Progenitor cell of endocrine pancreas (in vitro differentiated cells): ENCODE measurements at places on chromosomes 16 and 17.

DNA sequence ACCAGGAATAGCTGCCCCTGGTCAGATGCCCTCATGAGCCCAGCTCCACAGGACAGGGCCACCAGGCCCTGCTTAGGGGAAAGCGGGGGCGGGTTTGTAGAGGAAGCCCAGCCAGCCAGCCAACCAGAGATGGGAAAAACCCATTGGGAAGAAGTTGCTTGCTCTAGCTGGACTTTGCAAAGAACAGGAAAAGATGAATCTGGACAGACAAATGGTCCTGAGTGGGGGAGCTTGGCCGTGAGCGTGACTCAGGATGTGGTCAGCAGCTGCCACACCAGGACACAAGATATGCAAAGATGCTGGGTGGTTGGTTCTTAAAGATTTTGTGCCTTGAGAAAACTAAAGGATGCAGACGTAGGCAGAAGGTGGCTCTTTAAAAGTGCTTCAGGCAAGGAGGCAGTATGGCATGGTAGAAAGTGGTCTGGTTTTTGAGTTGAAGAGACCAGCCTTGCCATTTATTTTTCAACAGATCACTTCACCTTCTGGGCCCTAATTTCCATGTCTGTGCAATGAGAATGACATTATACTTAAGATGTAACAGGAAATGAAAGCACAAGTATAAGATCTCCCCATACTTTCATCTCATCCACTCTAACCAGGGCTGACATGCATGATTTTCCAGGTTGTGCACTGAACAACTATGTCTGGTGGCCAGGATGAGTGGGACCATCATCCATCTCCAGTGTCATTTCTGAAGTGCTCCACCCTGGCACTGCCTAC is 27.8 kb upstream of the HEATR6 start:
- no peak for DNase-seq

DNA sequence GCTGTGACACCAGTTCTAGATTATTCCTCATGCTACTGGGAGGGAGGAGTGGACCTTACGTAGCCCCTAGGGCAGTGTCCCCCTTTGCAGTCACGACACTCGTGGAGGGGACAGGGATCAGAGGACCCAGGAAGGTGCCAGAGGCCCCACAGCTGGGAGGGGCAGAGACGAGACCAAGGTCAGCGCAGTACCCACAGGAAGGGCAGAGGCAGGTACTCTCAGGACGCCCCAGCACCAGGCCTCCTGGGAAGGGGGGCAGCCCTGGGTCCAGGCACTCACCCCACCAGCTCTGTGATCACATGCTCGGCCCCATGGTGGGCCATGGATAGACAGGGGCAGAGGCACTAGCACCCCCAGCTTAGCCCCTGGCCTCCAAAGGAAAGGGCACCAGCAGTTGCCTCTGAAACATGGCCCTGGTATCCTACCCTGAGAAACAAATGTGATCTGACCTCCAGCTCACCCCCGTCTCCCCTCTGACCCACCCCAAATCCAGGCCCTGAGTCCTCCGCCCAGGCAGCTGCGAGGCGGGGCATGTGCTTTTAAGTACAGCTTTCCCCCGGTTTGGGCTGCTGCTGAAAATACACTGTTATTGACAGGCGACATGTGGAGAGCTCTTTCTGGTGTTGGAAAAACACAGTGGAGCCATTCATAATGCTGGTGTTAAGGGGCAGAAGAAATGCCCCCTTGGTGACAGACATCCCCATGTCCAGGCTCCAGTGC is 361.9 kb downstream of the C16orf95 start:
- DNase-seq: no peak

DNA sequence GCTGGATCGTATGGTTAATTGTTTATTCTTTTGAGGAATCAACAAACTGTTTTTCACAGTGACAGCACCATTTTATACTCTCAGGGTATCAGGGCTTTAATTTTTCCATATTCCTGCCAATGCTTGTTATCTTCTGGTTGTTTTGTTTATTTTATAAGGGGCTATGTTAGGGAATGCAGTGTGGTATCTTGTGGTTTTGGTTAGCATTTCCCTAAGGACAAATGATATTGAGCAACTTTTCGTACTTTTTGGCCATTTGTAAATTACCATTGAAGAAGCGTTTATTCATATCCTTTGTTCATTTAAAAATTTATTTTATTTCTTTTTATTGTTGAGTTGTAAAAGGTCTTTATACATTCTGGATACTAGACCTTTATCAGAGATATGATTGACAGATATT is 322.0 kb upstream of the SALL1 start:
- no peak for DNase-seq

GRCh38 chr16:24689128-24689527 is 40.3 kb upstream of the TNRC6A start:
- no peak for DNase-seq

DNA sequence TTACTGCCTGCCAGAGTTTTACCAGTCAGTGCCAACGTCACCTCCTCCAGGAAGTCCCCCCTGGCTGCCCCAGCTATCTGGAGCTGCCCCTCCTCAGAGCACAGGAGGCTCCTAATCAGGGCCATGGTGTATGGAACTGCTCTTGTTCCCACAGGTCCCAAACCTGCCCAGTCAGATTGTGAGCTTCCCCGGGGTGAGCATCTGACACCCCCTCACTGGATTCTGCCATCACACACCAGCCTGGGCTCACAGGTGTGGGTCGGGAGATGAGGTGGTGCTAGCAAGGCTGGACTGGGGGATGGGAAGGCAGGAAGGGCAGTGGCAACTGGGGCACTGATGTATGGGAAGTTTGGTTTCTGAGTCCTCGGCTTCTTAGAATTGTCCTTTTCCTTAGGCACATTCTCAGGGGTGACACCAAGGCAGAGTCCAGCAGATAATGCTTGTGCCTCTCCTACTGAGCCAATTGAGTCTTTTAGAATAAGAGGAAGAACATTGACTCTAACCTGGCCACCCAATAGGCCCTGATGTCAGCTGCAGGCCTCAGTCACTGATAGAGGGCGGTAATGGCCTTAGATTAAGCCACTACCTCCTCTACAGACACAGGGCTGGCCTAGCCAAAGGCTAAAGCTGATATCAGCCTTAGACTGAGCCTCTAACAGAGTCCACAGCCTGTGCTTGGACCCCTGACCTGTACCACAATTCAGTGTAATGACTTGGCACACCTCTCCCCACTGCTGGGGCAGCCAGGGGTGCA is 107.9 kb downstream of the WSCD1 start:
- DNase-seq: no peak

- peak; percentile 83 for DNase-seq
These were observed 3.9 kb downstream of the SPATA20 start for GRCh38 chr17:50550661-50551432.

DNA sequence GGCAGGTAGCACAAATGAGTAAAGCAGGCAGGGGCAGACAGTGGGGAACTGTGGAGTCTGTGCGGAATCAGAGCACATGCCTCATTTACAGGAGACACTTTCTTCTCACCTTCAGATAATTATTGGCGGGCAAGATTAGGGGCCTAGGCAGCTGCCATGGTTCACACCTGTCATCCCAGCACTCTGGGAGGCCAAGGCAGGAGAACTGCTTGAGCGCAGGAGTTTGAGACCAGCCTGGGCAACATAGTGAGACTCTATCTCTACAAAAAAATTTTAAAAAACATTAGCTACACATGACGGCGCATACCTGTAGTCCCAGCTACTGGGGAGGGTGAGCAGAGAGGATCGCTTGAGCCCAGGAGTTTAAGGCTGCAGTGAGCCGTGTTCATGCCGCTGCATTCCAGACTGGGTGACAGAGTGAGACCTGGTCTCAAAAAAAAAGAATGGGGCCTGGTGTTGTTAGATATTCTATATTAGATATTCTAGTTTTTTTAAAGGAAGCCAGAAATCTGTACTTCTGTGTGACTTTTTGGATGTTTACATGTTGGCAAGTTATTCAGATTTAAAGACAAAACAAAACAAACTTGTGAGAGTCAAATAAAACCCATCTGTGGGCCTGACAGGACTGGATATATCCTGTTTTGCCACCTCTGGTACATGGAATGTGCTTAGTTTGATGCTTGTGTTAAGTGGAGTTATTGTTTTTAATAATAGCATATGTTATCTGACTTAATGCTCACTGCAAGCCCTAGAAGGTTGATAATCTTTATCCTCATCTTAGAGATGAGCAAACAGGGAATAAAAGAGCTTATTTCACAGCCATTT is 4.9 kb upstream of the LPCAT2 start:
- DNase-seq: no peak

- no peak for DNase-seq
These were observed 4.6 kb downstream of the ACE start for GRCh38 chr17:63481488-63481870.

DNA sequence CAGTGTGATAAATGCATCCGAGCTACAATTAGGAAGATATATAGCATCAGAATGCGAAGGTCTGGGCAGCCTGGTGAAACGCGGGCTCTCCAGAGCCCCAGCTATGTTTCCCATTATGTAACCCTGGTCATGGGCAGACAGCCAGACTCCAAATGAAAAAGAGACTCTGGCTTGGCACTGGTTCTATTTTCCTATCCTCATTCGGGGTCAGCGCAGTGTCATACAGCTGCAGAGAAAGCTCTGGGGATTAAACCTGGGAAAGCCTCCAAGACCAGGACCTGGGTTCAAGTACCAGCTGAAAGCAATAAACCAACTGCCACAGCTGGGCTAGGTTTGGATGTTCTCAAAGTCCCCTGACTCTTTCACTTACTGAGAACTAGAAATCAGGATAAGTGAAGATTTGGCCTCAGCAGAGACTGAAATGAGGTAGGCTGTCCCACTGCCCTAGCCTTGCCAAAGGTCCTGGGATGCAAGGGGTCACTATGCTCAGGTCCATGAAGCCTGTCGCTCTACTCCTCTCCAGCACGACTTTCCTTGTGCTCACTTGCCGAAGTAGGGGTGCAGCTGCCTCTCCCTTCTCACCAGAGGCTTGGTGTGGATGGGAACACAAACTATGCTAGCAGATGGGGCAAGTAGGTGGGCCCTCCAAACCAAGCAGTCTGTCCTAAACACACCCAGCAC is 123.8 kb downstream of the SMG6 start:
- no peak for DNase-seq

DNA sequence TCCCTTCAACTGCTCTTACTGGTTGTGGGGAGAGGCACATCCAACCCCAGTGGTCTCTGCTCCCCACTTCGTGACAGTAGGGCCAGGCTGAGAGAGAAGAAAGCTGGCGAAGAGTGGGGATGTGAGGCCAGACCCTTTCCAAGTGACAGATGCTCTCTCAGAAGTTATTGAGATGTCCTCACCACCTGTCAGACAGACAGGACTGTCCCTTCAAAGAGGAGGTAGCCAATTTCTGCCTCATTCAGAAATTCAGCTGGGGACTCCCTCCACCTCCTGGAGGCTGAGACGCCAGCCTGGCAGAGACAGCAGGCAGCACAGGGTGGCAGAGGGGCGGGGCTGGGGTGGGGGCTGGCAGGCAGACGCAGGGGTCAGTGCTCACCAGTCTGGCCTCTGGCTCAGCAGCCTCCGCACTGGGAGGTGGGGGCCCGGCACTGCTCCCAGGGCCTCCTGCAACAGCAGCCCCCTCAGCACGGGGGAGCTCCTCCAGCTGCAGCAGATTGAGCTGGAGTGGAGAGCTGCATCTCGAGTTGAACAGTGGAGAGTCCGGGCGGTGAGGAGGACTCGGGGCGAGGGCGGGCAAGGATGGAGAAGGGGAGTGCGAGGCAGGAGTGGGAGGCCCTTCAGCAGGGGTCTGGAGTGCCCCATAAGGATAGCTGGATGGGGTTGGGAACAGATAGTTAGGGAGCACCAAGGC is 9.2 kb downstream of the PER1 start:
- no peak for DNase-seq

DNA sequence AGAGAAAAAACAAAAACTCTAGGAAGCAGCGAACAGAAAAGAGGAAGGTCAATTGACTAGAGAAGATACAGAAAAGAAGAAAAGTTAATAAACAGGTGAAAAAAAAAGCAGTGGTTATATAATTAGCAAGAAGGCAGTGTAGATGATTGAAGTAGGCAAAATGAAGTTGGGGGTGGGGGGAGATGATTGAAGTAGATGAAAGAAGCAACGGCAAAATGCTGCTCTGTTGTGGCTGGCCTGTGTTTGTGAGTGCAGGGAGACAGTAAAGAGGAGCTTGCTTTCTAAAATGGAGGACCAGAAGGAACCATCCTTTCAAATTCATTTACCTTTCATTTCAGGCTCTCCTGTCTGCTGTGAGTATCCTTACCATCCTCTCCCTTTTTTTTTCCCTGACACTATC is 3.6 kb downstream of the EVI2B start:
- no peak for DNase-seq

GRCh38 chr16:84303516-84303915 is 8.8 kb downstream of the WFDC1 start:
- DNase-seq: no peak

DNA sequence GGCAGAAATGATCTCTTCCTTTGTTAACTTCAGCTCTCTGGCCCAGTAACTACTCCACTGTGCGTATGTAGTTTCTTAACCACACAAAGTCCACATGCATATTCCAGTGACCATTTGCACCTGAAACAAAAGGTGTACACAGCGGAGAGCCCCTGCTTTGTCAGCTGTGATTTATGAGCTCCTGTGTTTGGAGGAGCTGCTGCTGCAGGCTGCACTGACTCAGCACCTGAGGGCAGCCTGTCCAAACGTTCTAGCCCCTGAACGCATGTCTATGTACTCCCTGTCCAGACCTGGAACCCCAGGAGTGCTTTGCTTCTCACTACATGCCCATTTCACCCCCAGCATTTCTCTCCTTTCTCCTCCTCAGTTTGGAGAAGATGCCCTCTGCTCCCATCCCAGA is 216.1 kb downstream of the ABCC12 start:
- DNase-seq: no peak

DNA sequence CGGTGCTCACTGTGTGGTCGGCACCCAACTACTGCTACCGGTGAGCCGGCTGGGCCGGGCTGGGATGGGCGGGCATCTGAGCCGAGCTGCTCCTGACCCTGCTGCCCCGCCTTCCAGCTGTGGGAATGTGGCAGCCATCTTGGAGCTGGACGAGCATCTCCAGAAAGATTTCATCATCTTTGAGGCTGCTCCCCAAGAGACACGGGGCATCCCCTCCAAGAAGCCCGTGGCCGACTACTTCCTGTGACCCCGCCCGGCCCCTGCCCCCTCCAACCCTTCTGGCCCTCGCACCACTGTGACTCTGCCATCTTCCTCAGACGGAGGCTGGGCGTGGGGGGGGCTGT is 6.9 kb downstream of the TBX6 start:
- DNase-seq: no peak

DNA sequence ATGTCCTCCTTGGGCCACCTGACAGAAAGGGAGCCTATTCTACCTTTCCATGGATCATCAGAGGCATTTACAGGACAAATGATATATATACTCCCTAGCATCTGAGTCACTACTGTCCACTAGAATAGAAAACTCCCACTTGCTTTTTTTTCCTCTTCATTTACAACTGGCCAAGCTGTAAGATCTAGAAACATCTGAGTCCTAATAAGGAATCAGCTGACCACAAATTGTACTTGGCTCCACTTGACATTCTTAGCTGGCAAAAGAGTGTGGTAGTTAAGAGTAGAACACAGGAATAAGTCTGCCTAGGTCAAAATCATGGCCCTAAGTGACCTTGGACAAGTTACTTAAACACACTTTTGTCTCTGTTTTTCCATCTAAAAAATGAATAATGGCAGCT is 5.2 kb downstream of the RUSF1 start:
- DNase-seq: no peak

GRCh38 chr17:50458270-50458669 is 10.4 kb downstream of the CHAD start:
- DNase-seq: no peak

- DNase-seq: no peak
These were observed 1.1 kb upstream of the ZG16B start for GRCh38 chr16:2828876-2829430.
